Coronary artery (tissue), 2 donors: ENCODE measurements at places on chromosomes 3 and 15.

GRCh38 chr15:39589815-39590644 lies 9.2 kb downstream of the THBS1 start:
- no peak for DNase-seq

DNA sequence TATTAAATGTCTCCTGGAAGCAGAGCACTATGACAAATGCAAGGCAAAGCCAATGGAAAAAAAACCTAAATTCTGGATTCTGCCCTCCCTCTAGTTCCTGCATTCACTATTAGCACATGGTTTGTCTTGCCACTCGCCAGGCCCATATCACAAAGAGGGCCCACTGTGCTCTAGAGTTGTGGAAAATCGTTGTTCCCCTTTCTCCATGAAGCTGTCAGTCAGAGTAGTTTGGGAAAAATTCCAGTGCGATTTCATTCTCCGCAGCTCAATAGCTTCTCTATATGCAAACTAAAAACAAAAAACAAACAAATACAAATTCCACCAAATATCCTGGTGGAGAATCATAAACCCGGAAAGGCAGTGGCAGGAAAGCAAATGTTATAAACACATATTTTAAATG lies 77.3 kb downstream of the RORA start:
- no peak for DNase-seq

GRCh38 chr3:70754314-70754713 lies 441.9 kb upstream of the MDFIC2 start:
- DNase-seq = no peak

DNA sequence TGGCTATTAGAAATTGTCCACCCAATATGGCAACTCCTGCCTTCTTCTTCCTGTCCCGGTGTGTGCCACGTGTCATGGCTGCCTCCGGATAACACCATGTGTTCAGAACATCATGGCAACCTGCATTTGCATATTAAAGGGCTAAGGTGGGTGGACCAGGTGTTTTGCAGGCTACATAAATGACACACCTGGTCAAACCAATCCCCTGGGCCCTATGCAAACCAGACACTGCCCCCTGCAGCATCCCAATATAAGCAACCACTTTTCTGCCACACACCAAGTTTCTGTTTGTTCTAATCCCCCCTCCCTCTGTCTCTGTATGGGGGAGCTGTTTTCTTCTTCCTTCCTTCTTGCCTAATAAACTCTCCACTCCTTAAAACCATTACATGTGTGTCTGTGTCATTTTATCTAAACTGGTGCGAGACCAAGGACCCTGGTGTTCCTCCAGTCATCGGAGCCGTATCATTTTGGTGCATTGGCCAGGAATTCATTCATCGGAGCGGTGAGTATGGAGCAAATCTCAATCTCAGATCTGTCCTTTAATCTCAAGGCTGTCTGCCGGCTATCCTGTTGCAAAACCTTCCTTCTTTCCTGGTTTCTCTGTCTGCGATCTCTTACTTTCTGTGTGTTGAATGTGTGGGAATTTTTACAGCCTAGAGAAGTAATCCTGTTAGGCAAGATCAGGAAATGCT lies 44.5 kb downstream of the NCEH1 start:
- DNase-seq = no peak

DNA sequence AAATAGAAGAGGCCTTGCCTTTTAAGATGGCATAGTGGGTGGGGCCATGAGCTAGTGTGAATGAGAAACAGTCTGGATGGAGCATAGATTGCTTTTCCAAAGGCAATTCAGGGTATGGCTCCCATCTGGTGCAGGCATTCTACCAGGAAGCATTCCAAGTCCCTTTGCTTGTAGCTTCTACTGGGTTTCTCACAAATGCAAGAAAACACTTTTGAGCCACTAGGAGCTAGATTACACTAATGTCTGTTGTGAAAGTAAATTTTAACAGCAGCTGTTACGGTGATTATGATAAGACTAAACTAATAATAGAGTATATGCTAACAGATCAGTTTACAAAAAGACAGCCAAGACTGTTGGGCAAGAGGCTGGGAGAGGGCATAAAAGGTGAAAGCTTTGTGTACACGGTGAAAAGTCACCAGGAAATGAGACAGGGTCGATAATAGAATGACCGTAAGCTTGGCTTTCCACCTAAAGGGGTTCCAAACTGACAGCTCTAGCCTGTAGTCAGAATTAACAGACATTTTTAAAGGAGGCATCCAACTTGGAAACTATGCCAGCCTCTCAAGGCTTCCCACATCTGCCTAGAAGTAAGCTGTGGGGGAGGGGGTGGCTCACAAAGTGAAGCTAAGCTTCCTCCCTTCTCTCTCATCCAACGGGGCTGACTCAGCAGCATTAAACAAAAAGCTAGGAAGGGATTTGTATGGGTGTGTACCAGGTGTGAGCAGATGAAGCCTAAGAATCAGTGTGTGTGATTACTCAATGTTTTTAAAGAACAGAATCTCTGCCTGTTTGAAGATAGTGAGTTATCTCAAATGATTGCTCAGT lies 61.1 kb upstream of the GPD1L start:
- no peak for DNase-seq

DNA sequence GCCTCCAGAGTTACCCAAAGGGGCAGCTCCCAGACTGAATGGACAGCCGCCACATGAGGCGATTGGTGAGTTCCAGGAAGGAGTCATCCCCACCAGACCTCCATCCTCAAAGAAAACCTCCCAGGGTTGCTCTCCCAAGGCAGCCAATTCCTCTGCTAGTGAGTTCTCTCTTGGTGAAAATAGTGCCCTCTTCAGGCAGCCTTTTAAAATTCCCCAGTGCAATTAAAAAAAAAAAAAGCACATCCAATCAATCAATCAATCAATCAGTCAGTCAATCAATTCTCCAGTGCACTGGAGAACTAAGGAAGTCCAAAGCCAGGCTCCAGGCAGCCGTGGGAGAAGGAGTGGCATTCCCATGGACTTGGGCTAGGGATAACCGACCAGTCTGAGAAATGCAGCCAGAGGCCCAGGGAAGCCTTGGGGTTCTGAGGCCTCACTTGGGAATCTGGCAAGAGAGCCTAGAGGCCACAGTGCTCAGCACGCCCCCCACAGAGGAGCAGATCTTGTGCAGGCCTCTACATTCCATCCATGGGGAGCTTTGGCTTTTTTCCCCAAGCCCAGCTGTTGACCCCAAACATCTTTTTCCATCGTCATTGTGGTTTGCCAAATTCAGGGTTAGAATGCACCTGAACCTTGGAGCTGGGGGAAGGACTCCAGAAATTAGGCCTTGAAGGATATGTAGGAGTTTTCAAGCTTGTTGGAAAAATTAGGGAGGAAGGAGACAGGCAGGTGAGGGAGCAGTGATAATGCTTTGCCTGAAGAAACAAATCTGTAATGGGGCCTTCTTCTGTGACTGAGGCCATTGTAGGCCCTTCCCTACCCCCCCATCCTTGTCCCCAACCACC lies 4.8 kb downstream of the PAQR5 start:
- DNase-seq = no peak

GRCh38 chr3:163490119-163490518 lies 1588.2 kb downstream of the SI start:
- DNase-seq = no peak

DNA sequence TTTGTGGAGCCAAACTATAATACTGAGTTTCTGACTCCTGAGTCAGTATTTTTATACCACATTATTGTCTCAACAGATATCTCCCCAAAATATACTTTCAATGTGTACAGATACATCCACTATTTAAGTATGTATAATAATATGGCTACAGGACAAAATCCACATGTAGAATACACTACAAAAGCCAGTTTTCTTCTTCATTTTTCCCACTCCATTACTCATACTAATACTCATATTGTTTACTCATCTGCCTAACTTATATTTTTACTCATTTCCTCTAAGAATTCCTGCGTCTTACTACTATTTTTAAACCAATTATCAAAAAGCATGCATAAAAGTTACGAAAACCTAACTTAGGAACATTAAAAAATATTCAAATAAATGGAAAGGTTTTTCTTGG lies 440.8 kb downstream of the ZNF385D start:
- no peak for DNase-seq

DNA sequence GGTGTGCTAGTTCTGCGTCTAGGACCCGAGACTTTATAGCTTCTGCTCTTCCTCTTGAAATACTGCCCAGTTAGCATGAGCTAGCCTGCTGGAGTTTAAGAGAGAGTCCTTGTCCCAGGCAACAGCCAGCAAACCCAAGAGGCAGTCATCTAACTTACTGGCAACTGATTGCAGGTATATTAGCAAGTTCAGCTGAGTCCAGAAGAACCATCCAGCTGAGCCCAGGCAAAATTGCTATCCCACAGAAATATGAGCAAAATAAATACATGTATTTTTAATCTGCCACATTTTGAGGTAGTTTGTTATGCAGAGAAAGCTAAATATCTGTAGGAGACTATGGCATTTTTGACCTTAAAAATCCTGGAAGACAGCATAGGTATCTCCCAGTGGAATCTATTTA lies 174.4 kb upstream of the CMC1 start:
- DNase-seq = no peak

- DNase-seq = no peak
Observed at GRCh38 chr3:194421-194820, 2.1 kb upstream of the CHL1 start.

DNA sequence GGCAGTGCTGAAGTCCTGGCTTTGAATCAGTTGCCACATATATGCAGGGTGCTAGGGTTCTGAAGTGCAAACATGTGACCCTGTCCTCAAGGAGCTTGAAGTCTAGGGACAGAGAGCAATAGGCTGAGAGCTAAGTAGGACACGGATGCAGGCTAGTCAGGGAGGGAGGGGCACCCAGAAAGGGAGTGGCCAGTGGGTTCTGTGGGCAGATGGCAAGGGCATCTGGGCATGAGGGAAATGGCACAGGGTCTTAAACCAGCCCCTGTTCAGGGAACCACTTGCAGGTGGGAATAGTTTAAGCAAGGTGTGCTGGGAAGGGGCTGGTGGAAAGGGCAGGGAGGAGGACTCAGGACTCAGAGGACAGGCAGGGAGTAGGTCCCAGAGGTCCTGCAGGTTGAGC lies 46.4 kb upstream of the EPHB1 start:
- no peak for DNase-seq

- no peak for DNase-seq
Observed at GRCh38 chr3:177764377-177764912, 567.2 kb upstream of the TBL1XR1 start.

GRCh38 chr3:71389911-71390573 lies 193.5 kb downstream of the FOXP1 start:
- no peak for DNase-seq

DNA sequence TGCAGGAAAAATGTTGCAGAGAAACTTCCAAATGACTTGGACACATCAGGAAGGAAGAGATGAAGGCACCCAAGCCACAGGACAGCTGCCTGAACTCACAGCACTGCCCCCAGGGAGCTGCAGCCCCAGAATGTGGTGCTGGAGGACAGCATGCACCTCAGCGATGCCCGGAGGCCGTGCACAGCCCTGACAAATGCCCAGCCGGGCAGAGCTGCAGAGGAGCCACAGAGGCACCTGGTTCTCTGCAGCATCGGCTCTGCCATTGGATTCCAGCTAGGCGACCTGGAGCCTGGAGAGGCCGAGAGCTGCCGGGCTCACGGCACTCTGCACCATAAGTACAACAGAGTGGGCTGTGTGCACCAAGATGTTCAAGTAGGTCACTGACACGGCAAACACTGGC lies 97.5 kb downstream of the OCA2 start:
- no peak for DNase-seq

- DNase-seq = no peak
Observed at GRCh38 chr3:181713280-181713647, 1.5 kb downstream of the SOX2 start.

DNA sequence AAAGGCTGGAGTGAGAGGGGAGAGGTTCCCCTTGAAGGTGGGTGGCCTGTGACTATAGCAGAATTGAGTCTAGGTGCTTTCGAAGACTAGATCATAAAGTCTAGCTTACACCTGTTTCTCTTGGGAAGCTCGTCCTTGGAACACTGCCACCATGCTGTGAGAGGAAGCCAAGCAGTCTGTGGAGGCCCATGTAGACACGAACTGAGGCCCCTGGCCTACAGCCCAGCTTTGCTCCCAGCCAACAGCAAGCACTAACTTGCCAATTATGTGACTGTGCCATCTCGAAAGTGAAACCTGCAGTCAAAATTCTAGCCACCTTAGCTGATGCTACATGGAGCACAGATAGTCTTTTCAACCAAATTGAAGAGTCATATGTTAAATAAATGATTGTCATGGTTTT lies 190.5 kb upstream of the NECTIN3 start:
- DNase-seq = no peak

GRCh38 chr3:15630646-15631350 lies 29.3 kb downstream of the BTD start:
- DNase-seq = no peak

DNA sequence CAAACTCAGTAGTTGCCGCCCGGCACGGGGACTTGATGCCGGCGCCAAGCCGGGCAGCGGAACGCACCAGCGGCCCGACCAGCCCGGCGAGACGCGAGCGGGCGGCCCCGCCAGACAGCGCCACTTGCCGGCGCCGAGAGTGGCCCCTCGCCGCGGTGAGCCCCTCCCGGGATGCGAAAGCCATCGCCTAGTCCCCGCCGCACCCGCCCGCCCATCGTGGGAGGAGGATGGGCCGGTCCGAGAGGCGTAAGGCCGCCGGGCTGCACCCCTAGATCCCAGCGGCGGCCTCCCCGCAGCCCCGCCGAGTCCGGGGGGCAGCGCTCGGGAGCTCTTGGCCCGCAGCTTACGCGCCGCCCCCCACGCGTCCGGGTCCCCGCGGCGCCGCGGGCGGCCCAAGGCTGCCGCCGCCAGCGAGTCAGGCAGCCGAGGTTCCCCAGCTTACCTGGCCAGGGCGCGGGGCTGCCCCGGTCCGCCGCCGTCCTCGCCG lies 609 bp downstream of the GOLGA8A start:
- DNase-seq = no peak

DNA sequence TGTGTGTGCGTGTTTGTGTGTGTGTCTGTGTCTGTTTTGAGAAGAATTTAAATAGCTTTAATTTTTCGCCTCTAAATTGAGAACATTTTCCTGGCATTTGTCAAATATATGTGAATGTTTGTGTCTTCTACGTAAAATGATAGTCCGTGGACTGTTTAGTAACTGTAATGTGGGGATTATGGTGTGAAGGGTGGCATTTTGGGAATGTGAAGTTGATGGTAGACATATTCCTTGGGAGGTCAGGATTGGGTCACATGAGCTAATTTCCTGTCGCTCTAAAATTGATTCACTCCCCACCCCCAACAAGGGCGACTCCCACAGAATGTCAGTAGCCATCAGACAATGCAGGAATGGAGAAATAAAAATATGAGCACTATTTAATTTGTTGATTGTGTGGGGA lies 107.3 kb downstream of the ITPR1 start:
- DNase-seq = no peak

DNA sequence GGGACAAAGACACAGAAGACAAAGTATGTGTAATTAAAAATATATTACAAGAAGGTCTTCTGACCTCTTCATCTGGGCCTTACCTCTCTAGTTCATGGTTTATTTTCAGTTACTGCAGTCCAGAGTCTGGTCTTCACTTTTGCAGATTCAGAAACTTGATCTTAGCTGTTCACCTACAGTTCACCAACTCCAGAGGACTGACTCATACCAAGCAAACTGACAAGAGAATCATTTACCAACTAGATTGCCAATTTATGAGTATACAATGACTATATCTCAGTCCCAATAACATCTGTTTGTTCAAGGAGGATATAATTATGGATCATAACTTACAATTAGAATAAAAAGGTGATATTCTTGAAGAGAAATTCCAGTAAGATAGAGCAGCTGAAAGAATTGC lies 9.0 kb downstream of the P2RY1 start:
- DNase-seq = no peak

- no peak for DNase-seq
Observed at GRCh38 chr15:64761156-64761555, 14.2 kb downstream of the RBPMS2 start.
